ENCODE measurements at places on chromosomes 5 and 9. TPM values are rescaled to one million over a fixed set of nuclear protein-coding genes. Genes with fewer than 3 reads are reported as not detected.

- no peak for DNase-seq
Observed at GRCh38 chr5:39698838-39699560, 274.2 kb upstream of the DAB2 start.

DNA sequence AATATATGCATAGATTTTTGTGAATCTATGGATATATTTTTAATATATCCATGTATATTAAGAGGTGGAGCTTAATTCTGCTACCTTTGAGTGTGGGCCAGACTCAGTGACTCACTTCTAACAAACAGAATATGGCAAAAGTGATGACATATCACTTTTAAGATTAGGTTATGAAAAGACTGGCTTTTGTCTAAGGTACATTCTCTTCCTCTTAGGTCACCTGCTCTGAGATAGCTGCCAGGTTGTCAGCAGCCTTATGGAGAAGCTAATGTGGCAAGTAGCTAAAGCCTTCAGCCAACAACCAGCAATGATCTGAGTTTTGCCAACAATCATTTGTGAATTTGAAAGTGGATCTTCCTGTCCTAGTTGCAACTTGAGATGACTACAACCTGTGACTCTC lies 83.8 kb downstream of the ANKRD31 start:
- DNase-seq, result no peak

- DNase-seq, result peak; percentile 51
Observed at GRCh38 chr9:34197756-34198711, 19.2 kb downstream of the UBAP1 start.

Gene TICAM2
- total RNA-seq, result 6.9 TPM

DNA sequence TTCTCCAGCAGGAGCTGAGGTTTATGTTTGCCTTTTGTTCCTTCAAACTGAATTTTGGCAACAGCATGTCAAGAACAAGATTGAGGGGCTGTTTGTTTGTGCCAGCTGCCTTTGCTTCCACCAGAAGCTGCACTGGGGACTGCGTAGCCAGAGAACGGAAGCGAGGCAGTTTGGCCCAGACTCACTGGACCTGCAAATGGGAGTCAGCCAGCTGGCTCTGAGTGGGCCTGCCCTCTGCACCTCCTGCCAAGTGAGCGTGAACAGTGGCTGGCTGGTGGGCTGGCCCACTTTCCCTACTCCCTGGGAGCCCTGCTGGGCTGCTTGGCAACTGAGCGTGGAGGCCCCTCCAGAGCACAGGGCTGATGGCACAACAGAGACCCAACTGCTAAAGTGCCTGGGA lies 111.6 kb downstream of the GALNT10 start:
- DNase-seq, result peak; percentile 65

DNA sequence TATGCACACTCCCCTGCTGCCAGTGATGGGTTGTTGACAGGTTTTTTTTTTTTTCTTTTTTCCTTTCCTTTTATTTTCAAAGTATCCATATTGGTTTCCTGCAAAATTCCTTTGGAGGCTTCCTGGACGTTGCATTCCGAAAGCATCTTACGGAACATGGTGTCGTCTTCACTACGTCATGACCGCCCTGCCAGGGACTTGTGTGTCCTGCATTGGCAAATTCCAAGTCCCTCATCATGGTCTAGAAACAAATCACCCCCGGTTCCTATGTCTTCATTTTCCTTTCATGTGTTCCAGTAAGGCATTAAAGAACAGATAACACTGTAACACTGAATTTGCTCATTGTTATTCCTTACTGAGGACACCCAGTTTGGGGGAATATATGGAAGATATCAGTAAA lies 35.0 kb upstream of the ADAMTSL1 start:
- no peak for DNase-seq

GRCh38 chr5:80141681-80142080 lies 106.5 kb downstream of the THBS4 start:
- DNase-seq, result no peak

DNA sequence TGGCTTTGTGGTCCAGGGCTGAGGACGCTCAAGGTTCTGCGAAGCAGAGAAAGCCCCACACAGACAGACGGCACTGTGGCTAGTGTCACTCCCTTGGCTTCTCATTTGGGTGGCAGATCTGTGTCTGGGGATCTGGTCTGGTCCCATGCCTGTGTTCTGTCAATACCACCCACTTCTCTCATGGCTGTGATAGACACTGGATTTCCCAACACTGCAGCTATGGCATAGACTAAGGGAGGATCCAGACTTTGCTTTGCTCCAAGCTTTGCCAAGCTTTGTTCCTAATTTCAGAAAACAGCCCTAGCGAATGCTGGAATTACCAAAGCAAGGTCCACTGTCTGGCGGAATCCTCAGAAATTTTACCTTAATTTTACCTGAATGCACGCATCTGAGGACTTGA lies 62.1 kb downstream of the GADD45G start:
- no peak for DNase-seq

Gene AFAP1L1
- total RNA-seq, result 32.7 TPM

Gene KIF12
- total RNA-seq, result 6.2 TPM

Gene CBY3
- not detected for total RNA-seq

- peak; percentile 89 for DNase-seq
Observed at GRCh38 chr5:73215891-73216610, 43.1 kb downstream of the TMEM174 start.

- no peak for DNase-seq
Observed at GRCh38 chr9:96413302-96414221, 4.6 kb downstream of the ZNF367 start.

Gene LHX2
- total RNA-seq, result not detected

DNA sequence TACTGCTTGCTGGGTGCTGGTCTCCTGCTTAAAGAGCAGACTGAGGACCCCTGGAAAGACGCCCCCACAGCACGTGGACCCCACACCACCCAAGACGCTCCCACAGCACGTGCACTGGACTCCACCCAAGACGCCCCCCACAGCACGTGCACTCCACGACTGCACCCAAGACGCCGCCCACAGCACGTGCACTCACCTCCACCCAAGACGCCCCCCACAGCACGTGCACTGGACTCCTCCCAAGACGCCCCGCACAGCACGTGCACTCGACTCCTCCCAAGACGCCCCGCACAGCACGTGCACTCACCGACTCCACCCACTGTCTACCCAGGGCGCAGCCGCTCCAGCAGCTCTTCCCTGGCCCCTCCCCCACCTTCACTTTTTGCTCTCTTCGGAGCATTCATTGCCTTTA lies 50.5 kb downstream of the EHMT1 start:
- peak; percentile 43 for DNase-seq

DNA sequence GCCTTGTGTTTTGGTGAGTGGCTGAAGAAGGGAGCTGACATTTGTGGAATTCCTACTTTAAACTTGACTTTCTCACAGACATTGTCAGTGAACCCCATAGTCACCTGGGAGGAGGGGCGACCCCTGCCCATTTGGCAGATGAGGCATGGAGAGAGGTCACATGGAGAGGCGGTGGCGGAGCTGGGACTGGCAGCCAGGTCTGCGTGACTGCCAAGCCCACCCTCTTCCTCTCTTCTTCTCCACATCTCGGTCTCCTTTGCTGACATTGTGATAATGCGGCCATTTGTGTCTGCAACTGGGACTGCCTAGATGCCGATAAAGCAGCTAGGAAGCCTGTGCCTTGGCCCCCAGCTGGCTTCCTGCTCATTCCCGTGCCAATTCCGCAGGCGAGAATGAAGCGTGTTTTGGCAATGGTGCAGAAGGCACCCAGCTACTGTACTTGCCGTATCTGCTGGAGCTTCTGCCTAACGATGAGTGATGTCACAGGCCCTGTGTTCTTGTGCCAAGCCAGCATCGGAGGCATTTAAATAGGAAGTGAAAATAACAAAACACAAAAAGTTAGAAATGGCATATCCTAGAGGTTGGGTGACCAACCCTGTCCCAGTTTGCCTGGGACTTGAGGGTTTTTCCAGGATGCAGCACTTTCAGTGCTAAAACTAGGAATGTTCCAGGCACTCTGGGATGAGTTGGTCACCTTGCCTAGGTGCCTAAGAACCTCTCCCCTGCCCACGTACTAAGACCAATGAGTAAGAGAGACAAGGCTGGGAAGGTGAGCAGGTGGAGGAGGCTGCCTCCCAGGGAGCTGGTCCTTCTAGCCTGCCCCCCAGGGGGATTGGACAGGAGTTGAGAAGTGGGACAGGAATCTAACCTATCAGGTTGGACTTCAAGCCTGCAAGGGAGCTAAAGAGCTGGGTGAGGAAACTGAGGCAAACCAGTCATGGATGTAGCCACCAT lies 23.6 kb downstream of the OLFML2A start:
- DNase-seq, result peak; percentile 70

DNA sequence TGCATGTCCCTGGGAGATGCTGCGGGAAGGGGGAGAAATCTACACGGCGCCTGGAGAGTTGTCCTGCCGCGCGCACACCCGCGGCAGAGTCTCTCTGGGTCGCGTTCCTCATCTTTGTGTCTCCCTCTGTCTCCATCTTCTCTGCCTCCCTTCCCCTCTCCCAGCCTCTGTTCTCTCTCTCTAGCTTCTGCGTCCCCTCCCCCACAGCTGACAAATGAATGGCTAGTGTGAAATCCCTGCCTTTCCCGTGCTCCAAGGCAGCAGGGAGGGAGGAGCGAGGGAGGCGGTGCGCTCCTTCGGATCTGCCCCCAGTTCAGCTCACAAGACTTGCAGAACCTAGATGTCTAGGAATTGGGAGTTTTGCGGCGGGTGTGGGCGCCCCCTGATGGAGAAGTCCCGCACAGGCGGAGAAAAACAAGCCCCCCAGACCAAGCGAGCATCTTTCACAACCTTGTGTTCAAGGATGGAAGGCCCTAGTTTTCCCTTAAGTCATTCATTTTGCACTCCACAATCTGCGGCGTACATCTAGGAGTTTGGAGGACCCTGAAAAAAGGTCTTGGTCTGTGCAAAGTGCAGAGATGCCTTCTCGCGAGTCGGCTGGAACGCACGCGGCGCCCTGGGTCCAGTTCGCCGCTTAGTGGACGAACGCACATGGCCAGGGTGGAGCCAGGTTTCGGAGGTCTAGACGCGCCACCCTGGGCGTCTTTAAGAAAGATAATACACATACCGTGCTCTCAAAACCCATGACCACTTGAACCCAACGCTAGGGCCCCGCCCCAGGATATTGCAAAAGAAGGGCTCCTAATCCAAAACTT lies 2.0 kb downstream of the VCAN start:
- peak; percentile 89 for DNase-seq

Gene SPATA31D1
- total RNA-seq, result not detected

DNA sequence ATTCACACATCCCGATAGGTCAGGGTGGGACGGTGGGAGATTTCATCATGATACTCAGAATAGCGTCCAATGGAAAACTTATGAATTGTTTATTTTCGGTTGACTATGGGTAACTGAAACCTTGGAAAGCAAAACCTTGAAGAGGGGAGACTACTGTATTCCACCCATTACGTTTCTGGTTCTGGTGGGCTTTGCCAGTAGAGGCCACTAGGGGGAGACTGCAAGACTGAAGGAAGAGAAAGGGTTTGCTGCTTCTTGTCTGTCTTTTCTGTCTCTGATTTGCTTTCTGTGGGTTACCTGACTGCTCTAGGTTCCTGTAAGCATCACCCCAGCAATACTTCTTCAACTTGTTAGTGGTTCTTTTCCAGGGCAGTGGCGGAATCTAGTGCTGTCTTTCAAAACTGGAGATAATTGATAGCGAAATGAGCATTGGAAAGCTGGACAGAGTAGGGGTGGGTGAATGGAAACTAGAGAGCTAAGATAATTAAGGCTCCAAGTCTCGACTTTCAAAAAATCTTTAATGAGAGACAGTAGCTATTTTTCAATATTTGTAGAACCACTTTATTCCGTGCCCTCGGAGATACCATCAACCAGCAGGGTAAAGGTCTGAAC lies 27.0 kb downstream of the GRIN3A start:
- DNase-seq, result no peak

- DNase-seq, result no peak
Observed at GRCh38 chr9:109856785-109857184, 76.8 kb downstream of the PALM2AKAP2 start.

- DNase-seq, result no peak
Observed at GRCh38 chr9:108664309-108665255, 191.2 kb downstream of the ACTL7B start.

- no peak for DNase-seq
Observed at GRCh38 chr5:75044406-75044805, 8.0 kb downstream of the GCNT4 start.

Gene ANKRD18A
- 1.0 TPM for total RNA-seq

Gene BICD2
- 38.6 TPM for total RNA-seq

DNA sequence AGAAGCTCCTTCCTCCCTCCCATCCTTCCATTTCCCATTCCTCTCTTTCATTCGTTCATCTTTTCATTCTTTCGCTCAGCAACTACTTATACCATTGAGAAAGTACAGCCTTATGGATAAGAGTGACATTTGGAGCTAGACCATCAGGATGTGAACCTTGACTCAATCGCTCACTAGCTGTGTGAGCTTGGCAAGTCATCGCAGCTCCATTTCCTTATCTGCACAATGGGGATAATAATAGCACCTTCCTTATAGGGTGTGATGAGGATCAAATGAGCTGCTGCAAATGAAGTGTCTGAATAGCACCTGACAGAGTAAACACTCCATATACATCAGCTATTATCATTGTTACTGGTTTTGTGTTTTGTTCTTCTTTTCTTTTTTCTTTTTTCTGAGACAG lies 28.1 kb upstream of the SYNPO start:
- DNase-seq, result no peak

Gene ORM2
- total RNA-seq, result 3.9 TPM

Gene CACNA1B
- 0.29 TPM for total RNA-seq

DNA sequence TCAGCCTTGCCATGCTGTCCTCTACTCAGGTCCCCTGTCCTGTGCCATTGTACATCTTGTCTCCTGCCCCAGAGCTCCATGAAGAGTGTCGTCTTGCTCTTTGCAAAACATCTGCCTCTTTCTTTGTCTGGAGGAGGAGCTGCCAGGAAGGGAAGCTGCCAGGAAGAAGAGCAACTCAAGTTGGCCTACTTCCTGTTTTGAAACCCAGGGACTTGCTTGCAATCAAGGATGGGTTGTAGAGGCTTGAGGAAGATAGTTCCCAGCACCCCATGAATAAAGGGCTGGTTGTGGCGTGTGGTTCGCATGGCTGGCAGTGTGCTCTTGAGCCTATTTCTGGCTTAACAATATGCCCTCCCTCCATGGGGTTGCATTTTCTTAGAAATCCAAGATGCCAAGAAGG lies 53.0 kb upstream of the CPEB4 start:
- no peak for DNase-seq

Gene ECSCR
- 47.2 TPM for total RNA-seq

GRCh38 chr5:78527054-78527859 lies 121.3 kb downstream of the LHFPL2 start:
- no peak for DNase-seq

DNA sequence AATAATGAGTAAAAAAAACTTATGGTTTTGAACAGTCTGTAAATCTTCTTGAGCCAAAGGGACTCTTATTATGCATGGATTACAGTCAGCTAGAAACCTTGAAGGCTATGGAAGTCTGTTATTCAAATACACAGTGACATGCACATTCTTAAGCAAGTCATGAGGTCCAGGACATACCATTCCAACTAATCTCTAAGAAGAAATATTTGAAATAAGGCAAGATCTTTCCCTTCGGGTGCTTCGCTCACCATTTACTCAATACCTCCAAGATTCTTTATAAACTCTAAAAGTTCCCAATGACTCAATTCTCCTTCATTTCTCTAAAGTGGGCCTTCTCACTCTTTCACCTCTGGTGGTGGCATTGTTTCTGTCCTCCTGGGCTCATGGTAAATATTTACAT lies 811.0 kb downstream of the NR2F1-AS1 start:
- DNase-seq, result no peak

Gene RIGI
- total RNA-seq, result 20.0 TPM

Gene CTXN3
- total RNA-seq, result not detected

Gene NTMT1
- 25.6 TPM for total RNA-seq

- no peak for DNase-seq
Observed at GRCh38 chr9:4417578-4418325, 72.5 kb upstream of the SLC1A1 start.

GRCh38 chr9:16133032-16133431 lies 580.2 kb downstream of the CCDC171 start:
- DNase-seq, result no peak

All from upper lobe of right lung (tissue), 1 donor.